ENCODE measurements at places on chromosomes 11 and 22.
A peak's percentile ranks its signal among the peaks of the same experiment; 100 is the strongest.

- DNase-seq: peak; percentile 62
These were observed 265.4 kb downstream of the CADM1 start for GRCh38 chr11:115238791-115239190.

- DNase-seq: no peak
These were observed 38.1 kb upstream of the ADA2 start for GRCh38 chr22:17257121-17258001.

DNA sequence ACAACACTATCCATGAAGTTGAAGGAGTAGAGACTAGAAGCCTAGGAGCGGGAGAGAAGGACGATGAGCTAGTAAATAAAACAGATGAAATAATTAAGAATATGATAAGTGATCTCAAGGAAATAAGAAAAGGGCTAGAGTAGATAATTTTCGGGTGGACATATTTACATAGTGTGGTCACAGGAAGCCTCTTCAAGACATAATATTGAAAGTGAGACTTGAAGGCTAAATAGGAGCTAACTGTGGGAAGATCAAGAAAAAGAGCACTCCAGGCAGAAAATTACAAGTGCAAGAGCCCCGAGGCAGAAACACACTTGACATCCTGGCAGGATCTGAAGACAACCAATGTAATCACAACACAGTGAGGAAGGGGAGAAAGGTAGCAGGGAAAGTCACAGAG, 11.9 kb upstream of the PPFIBP2 start:
- no peak for DNase-seq

- DNase-seq: no peak
These were observed 57.4 kb downstream of the BCL2L13 start for GRCh38 chr22:17695986-17696385.

GRCh38 chr22:45720839-45721378, 49.3 kb downstream of the ATXN10 start:
- peak; percentile 47 for DNase-seq

- DNase-seq: no peak
These were observed 284.7 kb downstream of the ST3GAL4 start for GRCh38 chr11:126640186-126640585.

DNA sequence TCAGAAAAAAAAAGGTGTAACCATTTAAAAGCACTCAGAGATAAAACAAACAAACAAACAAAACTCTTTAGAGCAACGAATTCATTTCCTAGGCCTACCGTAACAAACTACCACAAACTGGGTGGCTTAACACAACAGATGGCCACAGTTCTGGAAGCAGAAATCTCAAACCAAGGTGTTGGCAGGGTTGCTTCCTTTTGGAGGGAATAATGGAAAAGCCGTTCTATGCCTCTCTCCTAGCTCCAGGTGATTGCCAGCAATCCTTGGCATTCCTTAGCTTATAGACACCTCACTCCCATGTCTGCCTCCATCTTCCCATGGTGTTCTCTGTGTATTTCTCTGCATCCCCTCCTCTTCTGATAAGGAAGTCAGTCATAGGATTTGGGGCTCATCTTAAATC, 200.4 kb downstream of the RAB38 start:
- no peak for DNase-seq

- DNase-seq: no peak
These were observed 599.3 kb downstream of the BUD13 start for GRCh38 chr11:116173506-116173905.

DNA sequence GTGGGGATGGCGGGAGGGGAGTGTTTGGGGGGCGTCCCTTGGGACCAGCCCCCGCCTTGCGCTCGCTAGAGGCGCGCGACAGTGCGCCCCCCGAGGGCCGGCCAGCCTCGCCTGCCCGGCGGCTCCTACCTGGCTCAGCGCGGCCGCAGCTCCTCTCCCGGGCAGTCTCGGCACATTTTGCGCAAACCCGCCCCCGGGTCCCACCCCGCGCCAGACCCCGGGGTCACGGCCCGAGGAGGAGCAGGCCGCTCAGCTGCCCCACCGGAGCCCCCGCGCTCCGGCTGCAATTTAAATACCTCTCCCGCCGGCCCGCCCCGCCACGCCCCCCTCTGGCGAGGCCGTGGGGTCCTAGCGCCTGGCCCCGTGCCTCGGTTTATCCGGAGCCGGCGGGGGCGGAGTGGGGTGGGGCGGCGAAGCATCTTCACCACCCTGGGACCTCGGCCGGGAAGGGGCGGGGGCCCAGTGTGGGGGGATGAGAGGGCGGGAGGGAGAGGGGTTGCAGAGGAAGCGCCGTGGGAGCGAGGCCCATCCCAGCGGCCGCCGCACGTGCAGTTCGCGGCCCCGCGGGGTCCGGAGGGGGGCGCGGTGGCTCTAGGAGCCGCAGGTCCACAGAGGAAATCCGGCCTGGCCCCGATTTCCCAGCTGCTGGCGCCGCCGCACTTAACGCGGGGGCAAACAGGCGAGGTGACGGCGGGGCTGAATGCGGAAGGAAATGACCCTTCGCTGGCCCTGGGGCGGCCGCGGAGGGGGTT, at the start of gene LRRC32:
Gene LRRC32, minus strand, starts transcription at position 263 of the 752 bp plus-strand sequence. CDS start 4,793 bp downstream, outside the sequence.
- DNase-seq: peak; percentile 23

DNA sequence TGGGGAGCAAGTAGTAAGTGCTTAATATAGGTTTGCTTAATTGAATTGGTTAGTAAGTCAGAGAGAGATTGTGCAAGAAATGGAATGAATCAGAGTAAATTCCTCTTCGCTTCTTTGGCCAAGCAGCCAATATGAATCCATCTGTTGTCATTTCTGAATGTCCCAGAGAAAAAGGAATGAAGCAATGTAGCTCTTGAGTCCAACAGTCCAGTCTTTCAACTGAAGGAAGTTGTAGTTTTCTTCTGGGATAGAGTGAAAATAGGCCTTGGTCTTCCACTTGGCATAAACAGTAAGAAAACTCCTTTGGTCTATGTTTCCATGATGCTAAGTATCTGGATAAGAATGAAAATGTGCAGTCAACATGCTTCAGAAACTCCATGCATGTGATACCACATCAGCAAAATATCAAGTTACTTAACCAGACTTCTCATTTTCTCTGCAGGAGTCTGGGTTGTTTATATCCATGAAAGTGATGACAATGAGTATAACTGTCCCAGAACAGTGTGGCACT, 1.8 kb upstream of the FIBIN start:
- DNase-seq: peak; percentile 90

- DNase-seq: no peak
These were observed 144.4 kb upstream of the SESN3 start for GRCh38 chr11:95375451-95375850.

GRCh38 chr11:7655253-7656217, 17.8 kb downstream of the CYB5R2 start:
- no peak for DNase-seq

GRCh38 chr11:94762208-94762607, 5.9 kb upstream of the AMOTL1 start:
- no peak for DNase-seq

GRCh38 chr22:45319324-45319685, 9.6 kb downstream of the FAM118A start:
- DNase-seq: no peak

GRCh38 chr22:45799291-45799690, 127.7 kb downstream of the ATXN10 start:
- no peak for DNase-seq

GRCh38 chr11:22711071-22711770, 44.8 kb downstream of the GAS2 start:
- DNase-seq: peak; percentile 97

DNA sequence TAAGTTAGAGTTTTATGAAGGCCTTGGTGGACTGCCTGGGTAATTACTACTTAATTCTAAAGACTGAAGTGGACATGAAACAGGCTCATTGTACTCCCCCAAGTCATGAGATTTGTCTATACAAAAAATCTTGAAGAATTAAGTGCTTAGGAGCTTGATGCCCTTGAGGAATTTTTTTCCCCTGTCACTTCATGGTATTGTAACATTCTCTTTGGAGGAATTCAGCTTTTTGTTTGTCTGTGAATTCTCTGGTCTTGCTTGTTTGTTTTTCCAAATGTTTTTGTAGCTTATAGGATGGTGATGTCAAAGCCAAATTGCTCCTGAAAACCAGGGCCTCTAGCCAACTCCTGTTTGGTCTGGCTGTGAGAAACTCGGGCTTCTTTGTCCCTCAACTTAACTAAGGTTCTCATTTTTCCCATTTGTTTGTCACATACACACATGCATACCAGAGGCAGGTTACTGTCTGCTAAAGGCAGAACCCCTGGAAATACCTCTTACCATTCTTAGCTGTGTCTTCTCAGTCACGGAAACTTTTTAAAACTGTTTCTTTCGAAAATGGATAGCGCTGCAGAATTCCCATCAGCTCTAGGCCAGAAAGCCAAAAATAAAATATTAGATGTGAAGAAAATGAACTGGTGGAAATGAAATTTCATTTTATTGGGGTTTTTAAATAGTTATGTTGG, 66.9 kb downstream of the AMOTL1 start:
- DNase-seq: no peak

DNA sequence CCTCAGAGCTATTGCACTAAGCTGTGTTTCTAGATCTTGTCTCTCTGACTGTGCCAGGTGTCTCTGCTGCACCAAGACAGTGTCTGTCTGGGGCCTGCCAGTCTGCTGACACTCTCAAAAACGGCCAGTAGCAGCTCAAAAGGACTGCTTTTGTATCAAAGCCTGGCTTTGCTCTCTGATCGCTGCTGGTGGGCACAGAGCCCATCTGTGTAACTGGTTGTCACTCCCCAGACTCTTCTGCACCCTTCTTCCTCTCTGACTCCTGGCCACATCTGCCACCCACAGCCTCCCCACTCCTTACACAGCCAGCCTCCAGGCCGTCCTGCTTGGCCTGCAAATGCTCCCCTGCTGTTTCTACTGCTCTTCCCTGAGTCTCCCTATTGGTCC, 26.5 kb downstream of the MED15 start:
- DNase-seq: no peak

DNA sequence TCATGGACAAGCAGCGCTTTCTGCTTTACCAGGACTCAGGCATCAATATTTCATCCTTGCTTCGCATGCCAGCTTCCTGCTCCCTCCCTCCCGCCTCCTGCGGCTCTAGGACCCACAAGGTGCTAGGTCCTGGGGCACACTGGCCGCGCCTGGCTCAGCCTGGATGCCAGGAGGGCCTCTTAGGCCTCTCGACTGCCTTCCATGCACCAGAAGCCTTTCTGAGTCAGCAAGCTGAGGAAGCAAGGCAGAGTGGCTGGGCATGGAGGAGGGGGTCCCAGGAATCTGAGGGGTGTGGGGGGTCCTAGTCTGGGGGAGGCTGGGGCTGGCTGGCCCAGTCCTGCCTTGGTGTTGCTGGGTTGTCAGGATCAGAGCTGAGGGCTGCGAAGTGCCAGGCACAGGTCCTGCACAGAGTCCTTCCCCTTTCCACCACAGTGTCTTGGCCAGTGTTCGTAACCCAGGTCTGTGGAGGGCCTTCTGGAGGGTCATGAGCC, 61.0 kb upstream of the THY1 start:
- DNase-seq: no peak

GRCh38 chr22:22450343-22450839, 58.2 kb downstream of the ZNF280B start:
- DNase-seq: no peak

GRCh38 chr11:32176223-32176934, 85.5 kb downstream of the RCN1 start:
- peak; percentile 85 for DNase-seq

DNA sequence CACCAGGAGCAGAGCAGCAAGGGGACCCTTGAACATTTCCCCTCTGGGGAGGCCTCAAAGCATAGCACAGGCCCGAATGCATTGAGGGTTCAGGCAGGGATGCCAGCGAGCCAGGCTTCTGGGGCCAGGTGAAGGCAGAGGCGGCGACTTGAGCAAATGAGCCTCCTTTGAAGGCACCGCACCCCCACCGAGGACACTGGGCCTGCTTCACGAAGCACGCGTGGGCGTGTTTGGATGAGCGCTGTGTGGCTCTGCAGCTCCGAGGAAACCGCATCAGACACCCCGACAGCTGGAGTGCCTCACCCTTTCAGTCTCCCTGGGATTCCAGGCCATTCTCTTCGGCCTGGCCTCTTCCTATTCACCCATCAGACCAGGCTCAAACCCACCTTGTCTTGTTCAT, 301.8 kb downstream of the NTM start:
- DNase-seq: no peak
